Naive thymus-derived CD8-positive, alpha-beta T cell (primary cell): ENCODE measurements at places on chromosomes 2 and 18. TPM values are rescaled to one million over a fixed set of nuclear protein-coding genes. Genes with fewer than 3 reads are reported as not detected.
A peak's percentile ranks its signal among the peaks of the same experiment; 100 is the strongest.

Gene GPR35
- 9.8 TPM for total RNA-seq

Gene RGPD3
- 0.16 TPM for total RNA-seq

Gene EMILIN2
- 4.6 TPM for total RNA-seq

Gene DSG2
- total RNA-seq = 0.16 TPM

Gene BMP10
- total RNA-seq = not detected

Gene HOXD1
- total RNA-seq = not detected

Gene CCBE1
- not detected for total RNA-seq

Gene ALPG
- total RNA-seq = not detected

Gene PPP4R3B
- 117 TPM for total RNA-seq

DNA sequence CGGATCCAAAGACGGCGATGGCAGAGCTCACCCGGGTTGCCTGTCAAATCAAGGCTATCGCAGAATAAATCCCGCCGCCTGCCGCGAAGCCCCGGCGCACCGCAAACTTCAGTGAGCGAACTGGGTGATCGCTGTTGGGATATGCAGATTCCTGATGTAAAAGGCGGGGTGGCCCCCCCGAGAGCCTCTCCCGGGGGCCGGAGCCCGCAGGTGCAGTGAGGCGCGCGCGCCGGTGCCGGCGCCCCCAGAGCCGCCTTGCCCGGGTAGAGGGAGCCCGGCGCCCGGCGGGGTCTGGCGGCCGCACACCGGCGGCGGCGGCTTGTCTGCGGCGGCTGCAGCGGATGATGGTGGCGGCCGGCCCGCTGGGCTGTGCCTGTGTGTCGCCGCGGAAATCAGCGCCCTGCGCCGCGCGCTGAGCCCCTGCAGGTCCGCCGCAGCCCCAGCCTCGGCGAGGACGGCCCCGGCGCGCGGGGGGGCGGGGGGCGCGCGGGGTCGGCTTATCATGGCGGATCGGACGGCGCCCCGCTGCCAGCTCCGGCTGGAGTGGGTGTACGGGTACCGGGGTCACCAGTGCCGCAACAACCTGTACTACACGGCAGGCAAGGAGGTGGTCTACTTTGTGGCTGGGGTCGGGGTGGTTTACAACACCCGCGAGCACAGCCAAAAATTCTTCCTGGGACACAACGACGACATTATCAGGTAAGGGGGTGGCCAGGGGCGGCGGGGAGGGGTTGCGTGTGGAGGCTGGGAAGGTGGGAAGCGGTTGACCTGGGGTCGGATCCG lies 1.3 kb downstream of the EML6 start:
- H3K36me3 ChIP-seq = no peaks in the 10 kb centered on the region
- peaks cover 21% of the 10 kb centered on the region for H3K4me1 ChIP-seq
- peak; percentile 42 for DNase-seq
- peak overlapping the region; percentile 96 for H3K27ac ChIP-seq
- peak overlapping the region; percentile 90 for H3K4me3 ChIP-seq
- H3K27me3 ChIP-seq = peaks cover 19% of the 10 kb centered on the region

DNA sequence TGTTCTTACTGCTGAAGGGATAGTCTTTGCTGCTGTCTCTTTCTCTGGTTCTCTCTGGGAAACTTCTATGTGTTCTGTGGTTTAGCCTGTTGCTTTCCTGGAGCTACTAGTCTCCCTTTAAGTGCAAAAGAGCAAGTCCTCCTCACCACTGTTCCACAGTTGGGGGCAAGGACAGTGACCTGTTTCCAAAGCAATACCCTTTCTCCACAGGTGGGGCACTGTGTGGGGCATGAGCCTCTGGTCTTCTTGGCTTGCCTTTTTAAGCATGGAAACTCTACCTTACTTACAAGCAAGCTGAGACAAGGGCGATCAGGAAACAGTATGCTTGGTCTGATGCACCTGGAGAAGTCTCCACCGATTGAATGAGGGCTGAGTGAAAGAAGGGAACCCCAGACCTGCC lies 156.7 kb downstream of the CPS1 start:
- H3K4me1 ChIP-seq = no peaks in the 10 kb centered on the region
- no peak overlapping the region for H3K27ac ChIP-seq
- no peaks in the 10 kb centered on the region for H3K27me3 ChIP-seq
- no peak for DNase-seq

DNA sequence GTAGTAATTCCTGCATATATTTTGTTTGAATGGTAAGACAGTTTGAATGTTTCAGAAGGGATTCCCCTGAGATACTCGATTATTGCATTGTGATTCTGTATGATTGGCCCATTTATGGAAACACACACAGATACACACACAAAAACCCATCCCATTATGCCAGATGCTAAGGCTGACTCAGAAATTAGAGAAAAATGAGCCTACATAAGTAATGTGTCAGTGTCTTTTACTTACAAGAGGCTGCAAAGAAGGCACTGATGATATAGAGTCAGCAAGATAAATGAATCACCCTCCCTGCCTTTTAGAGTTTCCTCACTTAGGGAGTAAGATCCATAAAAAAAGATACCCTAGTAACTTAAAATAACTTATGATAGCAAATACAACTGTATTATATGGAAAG lies 1481.1 kb upstream of the ACVR2A start:
- no peak for DNase-seq
- no peaks in the 10 kb centered on the region for H3K4me1 ChIP-seq
- no peak overlapping the region for H3K27ac ChIP-seq
- H3K4me3 ChIP-seq = no peak overlapping the region

DNA sequence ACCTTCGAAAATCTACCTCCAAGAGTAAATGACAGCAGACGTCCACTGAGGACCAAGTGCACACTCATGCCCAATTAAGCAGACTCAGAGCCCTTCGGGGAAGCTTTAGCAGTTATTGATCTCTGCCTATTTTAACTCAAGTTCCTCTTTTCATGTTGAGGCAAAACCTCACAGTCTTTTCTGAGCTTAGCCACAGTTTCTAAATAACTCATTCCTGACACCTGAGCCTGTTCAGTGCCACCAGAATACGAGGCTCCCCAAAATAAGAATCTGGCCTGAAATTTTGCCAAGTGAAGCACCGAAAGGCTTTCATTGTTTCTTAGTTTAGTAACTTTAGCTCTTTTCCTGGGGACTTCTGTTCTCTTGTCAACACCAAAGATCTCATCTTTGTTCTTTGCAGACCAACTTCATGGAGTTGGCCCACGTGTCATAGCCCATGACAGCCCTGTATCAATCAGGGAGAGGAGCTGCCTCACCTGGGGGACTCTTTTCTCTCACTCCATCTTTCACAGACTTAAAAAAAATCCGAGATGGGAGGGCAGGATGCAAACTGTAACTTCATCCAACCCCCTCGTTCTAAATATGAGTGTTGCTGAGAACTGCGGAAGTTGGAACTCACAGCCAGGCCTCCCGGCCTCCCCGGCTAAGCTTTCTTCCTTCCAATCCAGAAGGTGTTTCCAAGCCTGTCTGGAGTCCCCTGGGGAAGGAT lies 22.2 kb downstream of the INPP5D start:
- H3K4me3 ChIP-seq = peak overlapping the region; percentile 83
- peak overlapping the region; percentile 88 for H3K27ac ChIP-seq
- peaks cover 97% of the 10 kb centered on the region for H3K4me1 ChIP-seq
- no peaks in the 10 kb centered on the region for H3K36me3 ChIP-seq
- no peak for DNase-seq

- no peak for DNase-seq
- no peak overlapping the region for H3K4me3 ChIP-seq
- no peak overlapping the region for H3K27ac ChIP-seq
- H3K27me3 ChIP-seq = no peaks in the 10 kb centered on the region
Measured at GRCh38 chr2:144553379-144553778, 33.5 kb upstream of the ZEB2 start.

- H3K4me3 ChIP-seq = no peak overlapping the region
- DNase-seq = no peak
- H3K27me3 ChIP-seq = peaks cover 15% of the 10 kb centered on the region
- no peak overlapping the region for H3K27ac ChIP-seq
- H3K36me3 ChIP-seq = no peaks in the 10 kb centered on the region
Measured at GRCh38 chr2:17813010-17813741, 3.1 kb upstream of the MSGN1 start.

- H3K27me3 ChIP-seq = no peaks in the 10 kb centered on the region
- H3K36me3 ChIP-seq = no peaks in the 10 kb centered on the region
- no peak overlapping the region for H3K27ac ChIP-seq
- no peak for DNase-seq
- H3K4me1 ChIP-seq = no peaks in the 10 kb centered on the region
- no peak overlapping the region for H3K4me3 ChIP-seq
Measured at GRCh38 chr2:60213865-60214625, 339.4 kb downstream of the BCL11A start.

- peak; percentile 14 for DNase-seq
- H3K4me3 ChIP-seq = peak overlapping the region; percentile 71
- H3K4me1 ChIP-seq = peaks cover 46% of the 10 kb centered on the region
- peak overlapping the region; percentile 95 for H3K27ac ChIP-seq
- H3K36me3 ChIP-seq = no peaks in the 10 kb centered on the region
- no peaks in the 10 kb centered on the region for H3K27me3 ChIP-seq
Measured at GRCh38 chr18:23872701-23873550, 141.6 kb upstream of the TTC39C start.

- no peaks in the 10 kb centered on the region for H3K4me1 ChIP-seq
- DNase-seq = no peak
- no peaks in the 10 kb centered on the region for H3K27me3 ChIP-seq
- H3K27ac ChIP-seq = no peak overlapping the region
- H3K4me3 ChIP-seq = no peak overlapping the region
Measured at GRCh38 chr2:165535471-165535870, 66.0 kb downstream of the CSRNP3 start.

DNA sequence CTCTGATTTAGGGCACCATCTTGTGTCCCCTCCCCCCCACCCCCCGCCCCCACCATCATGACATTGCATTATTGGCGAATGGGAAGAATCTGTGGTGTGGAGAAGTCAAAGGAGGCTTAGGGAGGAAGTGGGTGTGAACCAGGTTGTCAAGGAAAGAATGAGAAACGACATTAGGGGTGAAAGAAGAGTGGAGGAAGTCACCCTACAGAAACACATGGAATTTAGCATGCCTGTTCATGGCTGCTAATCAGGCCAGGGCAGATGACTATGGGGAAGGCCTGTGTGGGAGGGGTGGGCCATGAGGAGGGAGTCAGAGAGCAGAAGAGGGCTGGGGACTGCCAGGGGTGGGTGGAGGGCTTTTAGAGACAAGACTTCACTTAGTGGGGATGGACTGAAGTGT lies 81.6 kb downstream of the AOX1 start:
- H3K27ac ChIP-seq = no peak overlapping the region
- no peaks in the 10 kb centered on the region for H3K4me1 ChIP-seq
- DNase-seq = no peak
- H3K4me3 ChIP-seq = no peak overlapping the region

DNA sequence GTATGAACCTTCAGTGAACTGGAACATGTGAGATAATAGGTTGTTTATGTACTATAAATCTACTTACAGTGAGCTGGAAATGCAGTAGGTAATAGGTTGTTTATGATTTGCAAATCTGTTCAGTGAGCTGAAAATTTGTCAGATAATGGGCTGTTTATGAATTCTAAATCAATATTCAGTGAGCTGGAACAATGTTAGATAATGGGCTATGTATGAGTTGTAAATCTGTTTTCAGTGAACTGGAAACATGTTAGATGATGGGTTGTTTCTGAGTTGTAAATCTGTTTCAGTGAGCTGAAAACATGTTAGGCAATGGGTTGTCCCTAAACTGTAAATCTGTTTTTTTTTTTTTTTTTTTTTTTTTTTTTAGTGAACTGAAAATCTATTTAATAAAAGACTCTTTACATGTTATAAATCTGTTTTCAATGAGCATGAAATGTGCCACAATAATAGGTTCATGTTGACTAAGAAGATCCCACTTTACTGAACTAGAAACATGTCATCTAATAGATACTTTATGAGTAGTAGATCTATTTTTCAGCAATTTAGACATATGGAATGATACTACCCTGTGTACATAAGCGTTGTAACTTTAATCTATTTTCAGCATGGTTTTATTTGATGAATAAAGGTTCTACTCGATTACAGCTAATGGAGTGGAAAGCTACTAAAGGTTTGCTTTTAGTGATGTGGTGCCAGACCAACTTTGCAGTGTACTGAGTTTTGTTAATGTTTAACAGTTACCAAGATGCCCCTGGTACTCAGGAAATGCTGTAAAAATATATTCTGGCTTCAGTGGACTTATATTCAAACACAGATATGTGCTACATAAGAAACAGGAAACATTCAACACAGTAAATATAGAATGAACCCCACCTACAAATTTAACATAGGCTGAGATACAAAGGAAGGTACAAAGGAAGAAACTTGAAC lies 1471.8 kb downstream of the LRP1B start:
- H3K4me1 ChIP-seq = no peaks in the 10 kb centered on the region
- no peak overlapping the region for H3K4me3 ChIP-seq
- H3K36me3 ChIP-seq = no peaks in the 10 kb centered on the region
- H3K27ac ChIP-seq = no peak overlapping the region
- no peaks in the 10 kb centered on the region for H3K27me3 ChIP-seq
- no peak for DNase-seq

DNA sequence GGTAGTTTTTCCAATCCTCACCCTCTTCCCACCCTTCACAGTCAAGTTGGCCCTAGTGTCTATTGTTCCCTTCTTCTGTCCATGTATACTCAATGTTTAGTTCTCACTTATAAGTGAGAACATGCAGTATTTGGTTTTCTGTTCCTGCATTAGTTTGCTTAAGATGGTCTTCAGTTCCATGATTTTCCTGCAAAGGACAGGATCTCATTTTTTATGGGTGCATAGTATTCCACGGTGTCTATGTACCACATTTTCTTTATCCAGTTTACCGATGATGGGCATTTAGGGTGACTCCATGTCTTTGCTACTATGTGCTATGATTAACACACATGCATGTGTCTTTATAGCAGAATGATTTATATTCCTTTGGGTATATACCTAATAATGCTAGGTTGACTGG lies 104.4 kb downstream of the STRN start:
- H3K4me3 ChIP-seq = no peak overlapping the region
- no peaks in the 10 kb centered on the region for H3K27me3 ChIP-seq
- H3K4me1 ChIP-seq = peaks cover 2% of the 10 kb centered on the region
- H3K36me3 ChIP-seq = peaks cover 63% of the 10 kb centered on the region
- H3K27ac ChIP-seq = no peak overlapping the region

GRCh38 chr18:25253136-25253535 lies 98.8 kb downstream of the ZNF521 start:
- H3K36me3 ChIP-seq = no peaks in the 10 kb centered on the region
- peaks cover 2% of the 10 kb centered on the region for H3K4me1 ChIP-seq
- no peak overlapping the region for H3K4me3 ChIP-seq
- DNase-seq = no peak

- H3K36me3 ChIP-seq = no peaks in the 10 kb centered on the region
- H3K27ac ChIP-seq = no peak overlapping the region
- no peak for DNase-seq
- H3K27me3 ChIP-seq = no peaks in the 10 kb centered on the region
Measured at GRCh38 chr2:182330451-182331305, 96.2 kb downstream of the PDE1A start.

DNA sequence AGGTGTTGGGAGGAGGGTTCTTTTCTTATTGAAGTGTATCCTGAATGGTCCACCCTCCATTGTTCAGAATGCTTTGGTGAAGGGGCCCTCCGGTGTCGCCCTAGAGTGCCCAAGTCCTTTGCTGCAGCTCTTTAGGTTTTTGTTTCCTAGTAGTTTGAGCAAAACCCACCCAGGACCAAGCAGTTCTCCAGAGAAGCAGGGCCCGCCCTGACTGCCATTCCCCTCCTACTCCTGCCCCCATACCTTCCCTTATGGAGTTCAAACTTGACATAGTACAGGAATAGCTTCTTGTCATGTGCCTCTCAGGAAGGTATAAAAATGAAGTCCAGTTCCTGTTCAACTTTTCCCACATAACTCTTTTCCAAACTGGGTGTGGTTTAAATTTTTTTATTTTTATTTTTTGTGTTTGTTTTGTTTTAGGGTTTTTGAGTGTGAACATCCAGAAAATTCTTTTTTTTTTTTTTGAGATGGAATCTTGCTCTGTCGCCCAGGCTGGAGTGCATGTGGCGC lies 5.6 kb downstream of the MERTK start:
- no peak overlapping the region for H3K27ac ChIP-seq
- no peaks in the 10 kb centered on the region for H3K27me3 ChIP-seq
- H3K36me3 ChIP-seq = no peaks in the 10 kb centered on the region
- no peak for DNase-seq
- peaks cover 17% of the 10 kb centered on the region for H3K4me1 ChIP-seq
